ENCODE measurements at places on chromosomes 3 and 15.

GRCh38 chr3:46349484-46350261 lies 4.2 kb upstream of the CCR2 start:
- DNase-seq: no peak

- DNase-seq: no peak
Measured at GRCh38 chr15:97077975-97078374, 747.5 kb downstream of the NR2F2 start.

DNA sequence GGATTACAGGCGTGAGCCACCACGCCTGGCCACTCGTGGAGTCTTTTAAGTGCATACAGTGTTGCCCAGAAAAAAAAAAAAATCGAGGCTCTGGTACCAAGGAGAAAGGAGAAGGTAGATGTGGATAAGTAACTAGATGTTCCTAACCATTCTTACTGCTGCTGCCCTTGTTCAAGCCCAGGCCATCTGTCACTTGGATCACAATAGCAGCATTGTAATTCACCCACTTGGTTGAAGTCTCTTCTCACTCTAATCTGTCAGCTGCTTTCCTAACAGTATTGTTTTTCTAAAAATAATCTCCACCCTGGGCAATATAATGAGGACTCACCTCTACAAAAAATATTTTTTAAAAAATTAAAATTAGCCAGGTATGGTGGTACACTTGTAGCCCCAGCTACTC lies 58.0 kb upstream of the CRTC3 start:
- no peak for DNase-seq

DNA sequence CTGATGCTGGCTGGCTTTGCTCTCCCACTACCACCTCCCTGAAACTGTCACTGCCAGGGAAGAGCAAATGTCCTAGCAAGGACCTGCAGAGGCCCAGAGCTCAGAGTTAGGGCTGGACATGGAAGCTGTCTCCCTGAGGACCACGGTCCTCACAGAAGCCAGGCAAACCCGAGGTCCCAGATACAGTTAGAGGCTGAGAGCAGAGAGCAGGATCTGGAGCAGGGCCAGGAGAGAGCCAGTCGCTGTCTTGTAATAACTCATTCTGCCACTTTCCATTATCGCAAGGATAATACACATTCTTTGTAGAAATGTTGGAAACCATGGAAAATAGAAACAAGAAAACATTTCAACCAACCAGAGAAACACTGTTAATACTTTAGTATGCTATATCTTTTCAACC lies 10.1 kb downstream of the GHSR start:
- DNase-seq: no peak

DNA sequence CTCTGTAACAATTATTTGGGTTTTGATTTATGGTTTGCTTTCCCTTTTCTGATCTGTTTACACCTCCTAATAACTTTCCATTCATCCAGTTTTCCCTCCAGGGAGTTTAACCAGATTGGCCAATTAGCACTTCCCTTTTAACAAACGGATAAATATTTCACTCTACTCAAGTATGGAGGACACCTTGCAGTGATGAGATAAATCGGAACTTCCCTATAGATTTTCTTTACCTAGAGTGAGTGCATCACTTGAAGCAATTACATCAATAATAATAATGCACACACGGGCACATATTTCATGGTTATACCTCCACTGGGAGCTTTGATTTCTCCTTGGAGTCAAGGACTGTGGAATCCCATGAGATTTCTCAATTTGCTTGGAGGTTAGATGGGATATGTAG lies 239.1 kb upstream of the CFAP20DC start:
- no peak for DNase-seq

DNA sequence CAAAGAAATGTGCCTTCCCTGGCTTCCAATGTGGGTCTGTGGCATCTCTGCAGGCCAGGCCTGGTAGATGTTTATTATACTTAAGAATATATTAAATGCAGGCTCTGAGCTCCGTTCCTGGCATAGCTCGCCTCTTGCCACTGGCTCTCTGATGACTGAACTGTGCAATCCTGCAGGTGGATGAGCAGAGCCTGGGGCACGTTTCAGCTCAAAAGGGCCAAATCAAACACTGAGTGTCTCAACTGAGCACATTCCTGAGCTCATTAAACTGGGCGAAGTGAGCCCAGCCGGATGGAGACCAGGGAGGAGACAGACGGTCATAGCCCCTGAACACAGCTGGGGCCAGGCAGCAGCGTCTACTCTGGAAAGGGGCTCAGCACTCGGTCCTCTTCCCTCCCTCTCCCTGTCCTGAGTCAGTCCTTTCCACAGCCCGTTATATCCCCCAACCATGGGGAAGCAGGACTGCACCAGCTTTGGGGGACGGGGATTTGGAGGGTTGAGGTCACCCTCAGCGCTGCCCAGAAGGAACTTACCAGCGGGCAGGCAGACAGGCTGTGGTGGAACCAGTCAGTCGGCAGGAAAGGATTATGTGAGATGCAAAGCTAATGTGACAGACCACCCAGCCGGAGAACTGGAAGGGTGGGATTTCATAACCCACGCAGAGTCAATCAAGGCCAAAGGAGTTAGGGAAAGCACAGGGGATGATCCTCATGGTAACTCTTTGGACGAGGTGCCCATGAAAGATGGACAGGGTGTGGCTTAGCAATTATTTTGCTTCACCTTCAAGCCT lies 77.4 kb upstream of the ANKRD34C start:
- no peak for DNase-seq

GRCh38 chr15:55775316-55775715 lies 32.4 kb upstream of the PRTG start:
- no peak for DNase-seq

- no peak for DNase-seq
Measured at GRCh38 chr15:74201710-74202420, 722 bp downstream of the STRA6 start.

GRCh38 chr3:4078903-4079302 lies 224.3 kb upstream of the SETMAR start:
- DNase-seq: no peak

DNA sequence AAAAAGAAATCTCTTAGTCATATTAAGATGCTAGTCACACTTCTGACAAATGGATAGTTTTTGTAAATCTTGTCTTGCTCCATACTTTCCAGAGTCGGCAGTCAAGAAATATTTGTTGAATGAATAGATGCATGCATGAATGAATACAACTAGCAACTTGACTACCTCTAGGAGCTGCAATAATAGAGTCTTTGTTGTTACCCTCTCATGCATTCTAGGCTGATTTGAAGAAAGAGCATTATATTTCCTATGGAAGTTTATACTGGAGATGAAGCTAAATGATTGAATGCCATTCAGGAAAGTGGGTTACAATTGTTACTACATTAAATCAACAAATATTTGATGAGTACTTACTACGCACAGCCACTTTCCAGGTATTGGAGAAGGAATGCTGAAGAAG lies 18.1 kb upstream of the TRAT1 start:
- DNase-seq: no peak

DNA sequence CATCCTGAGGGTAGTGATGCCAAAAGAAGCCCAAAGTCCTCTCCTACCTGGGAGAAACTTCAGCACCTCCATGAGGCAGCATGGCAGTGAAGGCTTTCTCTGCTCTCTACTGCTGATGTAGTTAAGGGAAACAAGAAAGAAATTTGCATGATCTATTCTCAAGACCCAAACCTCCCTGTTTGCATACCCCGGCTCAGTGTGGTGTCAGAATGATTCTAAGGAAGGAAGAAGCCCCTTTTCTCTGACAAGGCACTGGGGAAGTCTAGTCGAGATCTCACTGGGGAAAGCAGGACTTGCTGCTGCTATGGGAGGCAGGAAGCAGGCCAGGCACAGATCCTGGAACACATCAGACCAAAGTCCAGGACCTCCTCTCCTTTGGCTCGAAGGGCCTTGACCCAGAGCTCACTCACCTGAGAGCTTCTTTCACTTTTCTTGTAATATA lies 89.4 kb upstream of the ICE2 start:
- peak; percentile 84 for DNase-seq

- DNase-seq: no peak
Measured at GRCh38 chr3:117016378-117016777, 306.8 kb downstream of the TUSC7 start.

Measured in Karpas-422 (cell line).